ENCODE measurements at places on chromosomes 3 and 15.

DNA sequence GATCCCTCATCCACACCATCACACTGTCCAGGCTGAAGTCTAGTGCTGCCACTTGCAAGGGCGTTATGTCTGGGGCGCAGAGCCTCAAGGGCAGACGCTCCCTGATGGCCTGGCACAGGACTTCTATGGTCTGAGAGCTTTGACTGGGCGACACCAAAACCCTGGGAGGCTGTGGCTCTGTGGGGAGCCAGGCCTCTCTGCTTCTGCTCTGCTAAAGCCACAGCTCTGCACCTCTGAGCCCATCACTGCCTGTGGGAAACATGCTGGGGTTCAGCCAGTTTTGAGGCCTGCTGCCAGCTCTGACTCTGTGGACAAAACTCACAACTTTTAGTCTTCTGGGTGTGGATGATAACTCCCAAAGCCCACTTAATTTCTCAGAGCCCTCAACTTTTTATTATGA lies 6.3 kb upstream of the LCTL start:
- no peak for DNase-seq

- no peak for DNase-seq
These were observed 504.6 kb downstream of the FOXP1 start for GRCh38 chr3:71078723-71079525.

GRCh38 chr3:49602877-49603411 lies 48.7 kb downstream of the BSN start:
- no peak for DNase-seq

- DNase-seq, result no peak
These were observed 43.9 kb downstream of the THBS1 start for GRCh38 chr15:39624806-39625205.

DNA sequence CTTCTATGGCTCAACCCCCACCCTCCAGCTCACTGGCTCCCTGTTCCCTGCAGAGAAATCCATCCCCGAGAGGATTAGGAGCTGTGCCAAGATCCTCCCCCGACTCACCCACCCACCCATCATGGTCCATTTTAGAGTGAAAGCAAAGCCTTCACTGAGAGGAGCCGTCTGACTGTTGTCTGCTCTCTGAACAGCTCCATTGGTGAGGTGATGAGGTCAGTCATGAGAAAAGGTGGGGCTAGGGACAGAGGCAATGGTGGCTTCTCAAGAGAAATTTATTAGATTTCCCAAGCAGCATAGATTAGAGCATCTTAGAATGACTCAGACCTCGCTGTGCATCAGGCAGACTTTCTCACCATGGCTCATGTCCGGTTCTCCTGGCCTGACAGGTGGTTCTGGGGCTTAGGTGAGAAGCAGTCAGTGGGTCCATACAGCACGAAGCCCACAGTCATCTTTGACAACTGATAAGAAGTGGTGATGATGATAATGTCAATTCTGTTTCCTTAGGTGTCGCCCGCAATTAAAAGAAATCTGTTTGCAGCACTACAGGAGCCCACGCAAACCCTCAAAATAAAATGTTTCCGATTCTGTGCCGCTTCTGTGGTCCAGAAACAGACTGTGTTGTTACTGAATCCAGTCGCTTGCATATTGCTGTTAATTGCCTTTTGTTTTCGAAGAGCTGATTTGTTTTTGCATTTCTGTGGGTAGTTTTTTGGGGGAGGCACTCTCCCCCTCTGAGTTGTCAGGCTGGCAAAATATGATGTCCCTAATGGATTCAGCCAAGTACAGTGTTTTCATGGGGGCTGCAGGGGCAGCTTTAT lies 24.8 kb upstream of the RHO start:
- no peak for DNase-seq

- no peak for DNase-seq
These were observed 193.1 kb downstream of the TNIK start for GRCh38 chr3:171267104-171267503.

GRCh38 chr3:15298504-15298903 lies 33.9 kb downstream of the SH3BP5 start:
- DNase-seq, result no peak
